ENCODE measurements at places on chromosomes 6 and 20. TPM values are rescaled to one million over a fixed set of nuclear protein-coding genes. Genes with fewer than 3 reads are reported as not detected.

- no peak for DNase-seq
These were observed 1420.0 kb upstream of the EYS start for GRCh38 chr6:67127041-67127440.

- no peak for DNase-seq
These were observed 210.1 kb upstream of the FUT9 start for GRCh38 chr6:95805699-95806098.

DNA sequence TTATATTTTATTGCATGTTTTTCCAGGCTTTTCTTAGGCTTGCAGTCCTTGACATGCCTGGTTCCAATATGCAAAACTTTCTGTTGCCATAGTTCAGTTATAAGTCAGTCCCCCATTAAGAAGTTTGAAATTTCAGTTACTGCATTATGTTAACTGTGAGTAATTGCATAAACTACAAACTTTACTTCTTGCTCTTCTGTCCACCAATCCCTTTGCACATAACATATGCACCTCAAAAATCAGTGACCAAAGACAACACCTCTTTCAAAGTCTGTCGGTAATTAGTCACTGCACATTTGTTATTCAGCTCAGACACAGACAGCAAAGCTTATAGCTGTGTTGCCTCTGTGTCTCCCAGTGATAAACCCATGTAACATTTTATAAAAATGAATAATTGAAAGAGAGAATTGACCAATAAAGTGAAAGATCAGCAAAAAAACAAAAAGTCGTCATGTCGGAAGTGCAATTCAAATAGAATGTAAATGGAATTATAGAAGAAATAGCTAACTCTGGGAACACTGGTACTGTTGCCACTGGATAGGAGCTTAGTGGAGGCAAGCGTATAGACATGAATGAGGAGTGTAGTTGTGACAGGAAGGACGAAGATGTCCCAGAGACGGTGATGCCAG is 50.3 kb upstream of the BTBD3 start:
- DNase-seq: no peak

GRCh38 chr6:131372535-131372934 is 200.5 kb upstream of the ARG1 start:
- DNase-seq: no peak

DNA sequence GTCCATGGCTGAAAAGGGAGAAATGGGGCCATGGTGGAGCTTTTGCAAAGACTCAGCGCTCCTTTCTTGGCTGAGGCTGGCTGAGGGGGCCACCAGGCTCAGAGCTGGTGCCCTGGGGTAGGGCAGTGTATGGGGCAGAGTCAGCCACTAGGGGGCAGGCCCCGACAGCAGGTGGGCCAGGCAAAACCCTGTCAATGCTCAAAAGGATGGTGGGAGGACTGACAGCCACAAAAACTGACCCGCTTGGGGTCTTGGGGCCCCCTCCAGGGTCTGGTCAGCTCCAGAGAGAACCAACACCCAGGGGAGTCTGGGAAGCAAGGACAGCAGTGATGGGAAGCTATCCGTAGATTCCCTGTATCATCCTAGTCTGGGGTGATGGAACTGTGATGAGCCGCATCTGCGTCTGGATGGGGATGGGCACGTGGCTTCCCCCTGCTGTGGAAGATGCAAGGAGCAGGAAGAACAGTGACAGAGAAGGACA is 306.9 kb downstream of the DHX35 start:
- peak; percentile 81 for DNase-seq

SLC32A1 gene
- 0.04 TPM for total RNA-seq

- DNase-seq: peak; percentile 11
These were observed 463 bp upstream of the HLA-DMB start for GRCh38 chr6:32941214-32941768.

DNA sequence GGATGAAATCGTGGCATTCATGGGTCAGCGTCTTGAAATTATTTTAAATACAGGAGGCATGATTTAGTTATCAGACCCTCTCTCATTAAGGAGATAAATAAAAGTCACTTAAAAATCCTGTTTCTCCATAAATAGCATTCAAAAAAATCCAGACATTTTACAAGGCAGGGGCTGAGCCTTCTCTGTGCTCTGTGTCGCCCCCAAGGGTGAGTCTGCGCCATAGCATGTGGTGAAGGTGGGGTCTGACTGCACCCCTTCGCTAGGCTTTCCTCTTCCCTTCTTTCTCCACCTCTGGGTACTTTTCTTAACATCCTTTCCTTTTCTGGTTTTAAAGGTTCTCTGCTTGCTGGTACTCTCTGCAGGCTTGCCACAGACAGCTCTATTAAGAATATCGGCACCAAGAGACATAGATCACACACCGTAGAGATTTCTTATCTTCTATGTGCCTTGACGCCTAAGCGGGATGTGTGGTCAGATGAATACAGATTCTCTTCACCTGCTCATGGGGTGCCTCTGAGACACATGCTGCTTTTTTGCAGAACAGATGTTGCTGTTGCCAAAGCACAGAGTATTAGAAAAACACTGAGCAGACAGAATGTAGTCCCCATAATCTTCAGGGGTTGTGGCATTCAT is 20.1 kb upstream of the FAM209A start:
- DNase-seq: peak; percentile 34

All from neural progenitor cell (in vitro differentiated cells).